Kasumi-1 (cell line): ENCODE measurements at places on chromosomes 12 and 14.

- no peak for DNase-seq
These were observed 320.6 kb upstream of the TBX3 start for GRCh38 chr12:115004470-115005146.

GRCh38 chr12:75437564-75437963, 43.0 kb upstream of the GLIPR1 start:
- no peak for DNase-seq

- no peak for DNase-seq
These were observed 221.2 kb upstream of the PELI2 start for GRCh38 chr14:55897031-55897430.

DNA sequence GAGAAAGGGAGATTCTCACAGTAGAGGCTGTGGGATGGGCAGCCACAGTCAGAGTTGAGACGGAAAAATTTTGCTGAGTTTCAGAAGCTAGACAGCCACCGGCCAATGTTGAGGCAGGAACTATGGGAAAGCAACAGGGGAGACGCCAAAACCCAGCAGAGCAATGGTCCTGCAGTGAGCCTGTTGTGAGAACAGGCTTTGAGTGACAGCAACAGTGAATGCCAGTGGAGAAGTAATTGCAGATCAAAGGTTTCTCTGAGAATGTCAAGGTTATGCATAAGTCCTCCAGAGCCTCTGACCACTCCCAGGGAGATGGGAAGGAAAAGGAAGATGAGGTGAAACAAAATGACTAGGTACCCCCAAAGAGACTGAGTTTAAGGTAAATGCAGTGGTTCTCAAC, 54.2 kb upstream of the DAAM1 start:
- no peak for DNase-seq

DNA sequence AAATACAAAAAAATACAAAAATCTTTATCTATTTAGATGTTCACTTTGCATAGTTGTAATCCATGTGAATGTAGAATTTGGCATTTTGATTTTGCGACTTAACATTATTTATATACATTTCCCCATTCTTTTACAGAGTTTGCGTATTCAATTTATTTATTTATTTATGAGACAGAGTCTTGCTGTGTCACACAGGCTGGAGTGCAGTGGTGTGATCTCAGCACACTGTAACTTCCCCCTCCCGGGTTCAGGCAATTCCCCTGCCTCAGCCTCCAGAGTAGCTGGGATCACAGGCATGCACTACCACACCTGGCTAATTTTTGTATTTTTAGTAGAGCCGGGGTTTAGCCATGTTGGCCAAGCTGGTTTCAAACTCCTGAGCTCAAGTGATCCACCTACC, 25.3 kb upstream of the STRN3 start:
- no peak for DNase-seq

DNA sequence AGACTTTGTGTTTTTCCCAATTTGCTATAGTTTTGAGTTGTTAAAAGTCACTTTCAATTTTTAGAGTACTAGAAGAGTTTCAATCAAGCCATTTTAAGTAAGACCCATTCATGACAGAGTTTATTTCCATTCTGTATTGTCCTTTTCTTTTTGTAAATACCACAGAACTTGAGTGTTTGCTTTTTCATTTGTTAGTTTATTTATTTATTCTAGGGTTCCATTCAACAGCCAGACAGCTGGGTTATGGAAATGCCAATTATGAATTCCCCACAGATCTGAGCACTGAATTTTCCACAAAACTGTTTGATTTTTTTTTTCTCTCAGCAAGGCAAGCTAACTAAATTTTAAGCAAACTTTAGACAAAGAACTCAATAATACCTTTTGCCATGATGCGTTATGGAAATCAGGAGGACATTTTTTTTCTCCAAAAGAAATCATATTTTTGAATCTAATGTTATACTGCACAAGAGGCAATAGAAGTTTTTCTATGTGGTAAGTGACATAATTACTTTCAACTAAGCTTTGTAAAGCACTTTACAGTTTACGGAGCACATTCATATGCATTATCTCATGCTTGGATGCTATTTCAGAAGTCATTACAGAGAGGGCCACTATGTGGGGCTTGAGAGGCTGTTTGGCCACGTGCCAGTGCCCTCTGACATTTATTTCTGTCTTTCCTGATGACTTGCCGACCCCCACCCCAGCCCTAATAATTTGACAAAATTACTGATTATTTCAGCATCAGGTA, 181.5 kb downstream of the VRK1 start:
- DNase-seq: no peak

GRCh38 chr12:62766496-62766895, 168.5 kb downstream of the PPM1H start:
- DNase-seq: no peak

DNA sequence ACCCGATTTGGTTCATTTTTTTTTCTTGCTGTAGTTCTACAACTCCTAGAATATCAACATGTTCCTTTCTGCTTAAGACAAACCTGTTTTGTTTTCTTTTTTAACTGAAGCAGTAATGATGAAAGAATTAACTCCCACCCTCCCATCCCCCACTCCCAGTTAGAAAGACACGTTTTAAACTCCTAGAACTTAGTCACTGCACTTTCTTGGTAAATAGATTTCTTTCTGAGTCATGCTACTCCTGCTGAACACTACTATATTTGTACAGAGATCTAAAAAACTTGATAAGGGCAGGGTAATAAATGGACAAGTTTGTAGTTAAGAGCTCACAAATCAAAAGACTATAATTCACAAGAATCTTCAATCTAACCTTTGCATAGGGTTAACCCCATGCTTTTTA, 118.9 kb upstream of the PTPRB start:
- no peak for DNase-seq

DNA sequence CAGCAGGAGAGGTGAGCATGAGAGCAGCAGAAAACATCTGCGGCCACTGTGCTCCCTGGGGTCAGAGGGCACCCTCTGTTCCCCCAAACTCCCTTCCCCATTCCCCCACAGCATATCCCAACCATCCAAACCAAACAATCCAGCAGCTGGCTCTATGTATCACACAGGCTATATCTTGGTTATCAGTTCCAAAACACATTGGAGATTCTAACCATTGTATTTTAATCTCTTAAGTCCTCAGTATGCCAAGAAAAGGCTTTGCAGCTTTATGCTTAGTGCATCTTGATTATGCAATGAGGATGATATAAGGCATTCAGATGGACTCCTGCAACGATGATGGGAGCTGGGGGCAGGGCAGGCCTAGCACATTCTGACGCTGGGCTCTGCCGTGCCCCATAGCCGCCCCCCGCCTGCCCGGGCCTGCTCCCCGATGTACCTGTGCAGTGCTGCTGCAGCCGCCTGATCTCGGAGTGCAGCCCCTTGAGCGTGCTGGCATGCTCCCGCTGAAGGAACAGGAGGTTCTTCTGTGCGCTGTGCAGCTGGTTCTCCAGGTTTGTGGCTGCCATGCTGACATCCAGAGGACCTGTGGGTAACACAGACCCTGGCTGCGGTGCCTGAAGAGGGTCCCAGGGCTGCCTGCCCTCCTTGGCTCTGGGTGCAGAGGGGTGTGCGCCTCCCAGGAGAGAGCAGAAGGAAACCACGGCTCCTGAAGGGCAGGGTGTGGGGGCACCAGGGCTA, 29.6 kb downstream of the CCDC92 start:
- no peak for DNase-seq

- DNase-seq: peak; percentile 53
These were observed 8.3 kb downstream of the PROX2 start for GRCh38 chr14:74867673-74868072.

GRCh38 chr12:132327336-132328171, 1.8 kb downstream of the GALNT9 start:
- peak; percentile 92 for DNase-seq

DNA sequence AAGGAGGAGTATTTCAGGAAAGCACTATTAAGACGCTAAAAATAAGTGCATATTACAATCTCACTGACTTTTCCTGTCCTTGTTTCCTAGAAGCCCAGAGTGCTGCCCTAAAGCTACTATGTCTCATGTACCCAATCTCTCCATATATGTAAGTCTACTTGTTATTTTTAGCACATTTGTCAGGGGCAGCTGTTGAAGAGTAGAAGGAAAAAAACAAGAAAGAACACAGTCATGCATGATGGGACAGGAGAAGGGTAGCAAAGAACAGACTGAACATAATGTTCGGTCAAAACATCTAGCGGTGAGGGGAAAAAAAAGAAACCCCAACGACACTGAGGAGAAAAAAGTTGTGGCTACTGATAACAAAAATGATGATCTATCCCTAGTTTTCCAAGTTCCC, 14.3 kb downstream of the YBX3 start:
- DNase-seq: no peak

- no peak for DNase-seq
These were observed 147.1 kb downstream of the FOXA1 start for GRCh38 chr14:37447883-37448391.

GRCh38 chr14:99769123-99769522, 24.1 kb upstream of the EML1 start:
- DNase-seq: no peak

- no peak for DNase-seq
These were observed 189.8 kb upstream of the PRICKLE1 start for GRCh38 chr12:42779186-42779859.

GRCh38 chr14:56118611-56119181, 485 bp downstream of the PELI2 start:
- DNase-seq: no peak

DNA sequence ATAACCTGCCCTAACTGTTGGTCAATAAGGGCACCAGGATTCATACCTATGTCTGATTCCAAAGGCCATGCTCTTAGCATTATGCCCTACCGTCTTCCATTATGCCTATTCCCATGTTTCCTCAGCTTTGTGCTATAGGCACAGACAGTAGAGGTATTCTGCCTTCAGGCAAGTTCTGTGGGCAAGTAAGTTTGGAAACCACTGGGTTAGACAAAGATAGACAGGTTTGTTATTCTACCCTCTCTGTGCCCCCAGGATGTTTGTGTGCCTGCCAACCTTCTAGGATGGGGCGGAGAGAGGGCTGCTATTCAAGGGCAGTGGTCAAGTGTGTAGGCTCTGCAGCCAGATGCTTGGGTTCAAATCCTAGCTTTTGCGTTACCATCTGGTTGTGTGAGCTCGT, 4.6 kb downstream of the RAPGEF3 start:
- no peak for DNase-seq

DNA sequence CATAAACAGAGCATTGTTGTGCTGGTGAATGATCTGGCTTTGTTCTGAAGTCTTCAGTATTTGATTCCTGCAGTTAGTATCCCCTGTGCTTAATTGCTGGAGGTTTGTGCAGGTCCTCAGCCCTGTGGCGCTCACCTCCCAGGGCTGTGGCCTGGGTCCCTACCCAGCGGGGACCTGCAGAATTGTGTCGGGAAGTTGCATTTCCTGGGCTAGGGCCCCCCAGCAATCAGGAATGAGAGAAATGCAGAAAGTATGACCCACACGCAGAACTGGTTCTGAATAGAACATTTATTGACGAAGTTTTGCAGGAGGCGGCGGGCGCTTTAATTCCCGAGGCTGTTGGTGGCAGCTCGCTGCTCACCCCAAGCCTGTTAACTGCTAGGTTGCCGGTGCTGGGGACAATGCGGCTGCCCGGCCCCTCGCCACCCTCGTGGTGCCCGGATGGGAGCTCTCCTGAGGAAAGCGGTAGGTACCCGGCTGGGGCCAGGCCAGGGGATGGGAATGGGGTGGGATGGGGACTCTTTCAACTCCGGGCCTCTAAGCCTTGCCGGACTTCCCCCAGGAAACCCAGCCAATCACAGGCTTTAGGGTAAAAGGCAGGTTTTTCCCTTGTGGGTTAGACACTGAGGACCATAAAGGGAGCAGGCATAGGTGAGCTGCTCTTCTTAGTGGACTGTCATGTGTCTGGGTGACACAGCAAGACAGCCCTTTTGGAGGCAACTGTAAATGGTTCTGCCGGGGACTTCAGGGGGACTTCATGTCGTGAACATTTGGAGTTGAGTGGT, 11.6 kb downstream of the PLEKHG3 start:
- DNase-seq: no peak

DNA sequence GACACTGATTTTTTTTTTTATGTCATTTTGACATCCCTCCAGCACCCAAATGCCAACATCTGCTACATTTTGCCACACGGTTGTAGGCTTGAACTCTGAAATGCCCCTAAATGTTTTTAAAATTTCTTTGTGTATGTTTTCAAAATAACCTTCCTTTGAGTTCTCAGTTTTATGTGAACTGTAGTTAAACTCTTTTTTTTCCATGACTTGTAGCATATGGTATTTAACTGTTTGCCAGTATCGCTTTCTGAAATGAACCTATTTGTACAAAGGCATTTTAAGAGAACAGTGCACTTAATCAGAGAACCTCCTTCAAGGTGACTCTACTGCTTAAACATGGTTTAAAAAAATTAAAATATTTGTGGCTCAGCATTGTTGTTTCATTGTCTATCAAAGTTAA, 61.5 kb downstream of the PDE3A start:
- no peak for DNase-seq

GRCh38 chr12:14696265-14696741, at the start of gene GUCY2C:
Gene GUCY2C (minus strand): TSS chr12:14696599. CDS start chr12:14696448, 151 bp downstream.
- no peak for DNase-seq

- DNase-seq: no peak
These were observed 24.9 kb upstream of the CCDC63 start for GRCh38 chr12:110821917-110822316.

GRCh38 chr14:25464772-25465171, 414.8 kb upstream of the STXBP6 start:
- no peak for DNase-seq

DNA sequence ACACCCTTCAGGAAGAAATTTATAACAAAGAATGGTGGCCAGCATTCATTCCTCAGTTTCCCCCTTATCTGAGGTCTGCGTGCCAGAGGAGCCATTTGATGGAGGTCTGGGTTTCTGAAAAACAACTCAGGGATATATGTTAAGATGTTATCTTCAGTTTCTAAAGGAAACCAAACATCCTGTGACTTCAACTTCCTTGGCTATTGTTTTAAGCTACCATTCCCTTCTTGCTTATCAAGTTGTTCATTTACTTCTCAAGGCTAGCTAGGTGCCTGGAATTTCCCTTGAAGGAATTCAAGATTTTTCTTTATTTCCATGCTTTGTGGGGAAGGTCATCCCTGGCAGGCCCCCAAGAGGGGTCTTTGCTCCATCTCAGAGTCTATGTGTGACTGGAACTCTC, 27.1 kb upstream of the OXA1L start:
- no peak for DNase-seq
